Esophagus squamous epithelium (tissue), 5 donors: ENCODE measurements at places on chromosomes 2 and 18. TPM values are rescaled to one million over a fixed set of nuclear protein-coding genes. Genes with fewer than 3 reads are reported as not detected.

DNA sequence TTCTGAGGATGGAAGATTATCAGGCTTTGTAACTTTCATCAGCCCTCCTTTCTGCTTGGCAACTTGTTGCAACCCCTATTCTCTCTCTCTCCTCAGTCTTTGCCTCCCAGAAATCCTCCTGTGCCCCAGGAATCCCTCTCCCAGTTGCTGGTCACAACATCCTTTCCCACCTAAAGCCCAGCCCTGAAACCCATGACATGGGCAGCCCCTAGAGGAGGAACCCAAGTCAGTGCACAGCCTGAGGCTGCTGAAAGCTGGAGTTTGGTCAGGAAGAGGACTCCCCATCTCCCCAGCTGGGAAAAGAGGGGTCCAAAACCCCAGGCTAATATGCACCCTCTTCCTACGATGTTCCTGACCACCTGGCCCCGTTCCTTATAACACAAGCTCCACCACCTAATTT is 29.5 kb downstream of the PKDCC start:
- no peak for DNase-seq

- DNase-seq: no peak
Observed at GRCh38 chr2:43803113-43803512, 29.3 kb downstream of the DYNC2LI1 start.

- no peak for DNase-seq
Observed at GRCh38 chr2:54964271-54964670, 86.0 kb downstream of the RTN4 start.

DUSP19 gene
- 1.0 TPM for total RNA-seq

- no peak for DNase-seq
Observed at GRCh38 chr2:7619203-7619970, 702.2 kb downstream of the RNF144A start.

LYPD6 gene
- total RNA-seq: 0.57 TPM
